ENCODE measurements at places on chromosomes 12 and 14.

- no peak for DNase-seq
These were observed 60.6 kb downstream of the TMEM117 start for GRCh38 chr12:43896496-43896895.

- no peak for DNase-seq
These were observed 251.0 kb downstream of the DIO2 start for GRCh38 chr14:79960288-79960687.

DNA sequence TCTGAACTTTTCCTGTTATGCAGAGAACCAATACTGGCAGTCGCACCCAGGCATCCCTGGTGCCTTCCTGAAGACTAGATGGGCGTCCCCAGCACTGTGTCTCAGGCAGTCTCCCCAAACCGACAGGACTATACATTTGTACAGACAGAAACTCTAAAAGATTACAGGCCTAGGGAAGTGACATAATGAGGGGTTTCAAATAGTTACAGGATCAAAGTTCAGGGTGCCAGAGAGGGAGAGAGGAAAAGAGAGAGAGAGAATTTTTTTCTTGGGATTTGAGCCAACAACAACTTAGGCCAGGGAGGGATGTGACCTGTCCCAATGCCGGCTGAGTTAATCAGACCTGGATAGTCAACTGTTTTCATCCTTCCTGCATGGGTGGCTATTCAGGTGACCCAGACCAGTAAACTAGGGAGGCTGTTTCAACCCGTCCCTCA is 9.3 kb upstream of the GMFB start:
- DNase-seq = no peak

DNA sequence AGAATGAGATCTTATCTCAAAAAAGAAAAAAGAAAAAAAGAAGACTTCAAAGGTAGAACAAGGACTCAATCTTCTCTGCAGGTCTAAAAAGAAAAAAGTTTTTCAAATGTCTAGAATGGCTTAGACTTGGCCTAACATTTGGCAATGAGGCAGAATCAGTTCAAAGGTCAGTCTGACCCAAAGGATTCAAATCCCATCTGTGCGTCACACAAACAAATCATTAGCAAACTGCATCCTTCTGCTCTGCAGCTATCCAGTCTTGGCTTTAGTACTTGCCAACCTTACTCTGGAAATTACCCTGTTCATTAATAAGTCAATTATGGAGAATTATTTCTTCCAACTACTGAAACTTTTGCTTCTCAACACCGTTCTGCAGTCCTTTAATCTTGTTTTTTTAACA is 3.1 kb downstream of the YAF2 start:
- DNase-seq = no peak

DNA sequence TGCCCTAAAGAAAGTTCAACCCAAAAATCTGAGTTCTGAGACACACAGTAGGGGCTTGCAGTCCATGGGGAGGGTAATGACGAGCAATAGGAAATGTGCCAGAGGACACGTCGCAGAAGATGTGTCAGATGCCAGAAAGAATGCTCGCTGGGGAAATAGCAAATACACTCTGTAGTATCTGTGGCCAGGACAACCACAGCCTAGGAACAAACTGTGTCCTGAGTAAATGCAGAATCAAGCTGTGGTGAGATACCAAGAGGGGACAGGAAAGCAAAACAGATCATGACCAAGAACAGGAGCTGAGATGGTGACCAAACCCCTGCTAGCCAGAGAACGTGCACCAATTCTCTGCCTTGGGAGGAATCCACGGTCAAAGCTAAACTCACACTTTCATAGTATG is 9.1 kb downstream of the CRACR2A start:
- no peak for DNase-seq
